ENCODE measurements at places on chromosomes 1 and 21.

DNA sequence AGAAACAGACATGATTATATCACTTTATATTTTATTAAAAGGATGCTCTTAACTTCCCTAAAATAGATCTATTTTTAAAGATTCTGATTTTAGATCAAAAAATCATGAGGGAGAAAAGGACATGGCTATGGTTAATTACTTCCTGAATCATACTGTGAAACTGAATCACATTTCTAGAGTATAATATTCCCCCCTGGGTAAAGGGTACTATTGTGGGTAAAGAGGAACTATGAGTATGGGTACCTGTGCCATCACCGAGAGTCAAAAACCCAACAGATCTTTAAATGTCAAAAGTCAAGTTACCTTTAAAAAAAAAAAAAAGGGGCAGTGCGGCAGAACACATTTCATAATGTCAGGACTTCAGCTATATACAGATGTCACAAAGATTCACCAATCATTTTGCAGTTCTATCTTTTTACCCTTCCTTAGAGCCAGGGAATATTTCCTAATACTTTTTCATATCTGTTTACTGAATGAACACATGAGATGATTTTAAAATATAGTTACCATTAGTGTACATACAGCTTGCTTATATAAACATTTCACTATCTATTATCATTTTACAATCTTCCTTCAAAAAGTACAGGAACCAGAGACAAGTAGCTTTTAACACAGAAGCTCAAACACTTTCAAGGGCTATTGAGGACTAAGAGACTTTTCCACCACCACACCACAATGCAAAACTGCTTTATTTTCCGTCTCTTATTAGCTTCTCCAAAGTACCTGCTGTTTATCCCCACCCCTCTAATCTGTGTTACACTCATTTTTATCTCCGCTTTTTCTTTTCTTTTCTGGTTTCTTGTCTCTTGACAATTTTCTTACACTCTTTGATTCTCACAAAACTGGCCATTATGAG lies 45.0 kb downstream of the EVI5 start:
- no peak for ATAC-seq

DNA sequence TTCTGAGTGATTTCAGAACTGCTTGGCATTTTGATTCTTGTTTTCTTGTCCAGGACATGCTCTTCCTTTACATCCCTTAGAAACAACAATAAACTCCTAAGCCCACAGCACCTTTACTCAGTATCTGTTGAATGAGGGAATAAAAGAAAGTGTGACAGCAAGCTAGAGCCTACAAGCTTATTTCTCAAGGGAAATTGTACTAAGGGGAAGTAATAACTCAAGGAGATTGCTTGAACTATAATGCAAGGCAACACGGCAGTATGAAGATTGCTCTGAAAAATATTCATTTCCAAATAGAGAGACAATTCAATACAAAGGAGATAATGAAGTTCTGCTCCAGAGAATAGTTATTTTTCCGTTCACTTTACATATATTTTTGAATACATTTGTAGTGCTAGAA lies 6.5 kb downstream of the OR6P1 start:
- no peak for ATAC-seq

DNA sequence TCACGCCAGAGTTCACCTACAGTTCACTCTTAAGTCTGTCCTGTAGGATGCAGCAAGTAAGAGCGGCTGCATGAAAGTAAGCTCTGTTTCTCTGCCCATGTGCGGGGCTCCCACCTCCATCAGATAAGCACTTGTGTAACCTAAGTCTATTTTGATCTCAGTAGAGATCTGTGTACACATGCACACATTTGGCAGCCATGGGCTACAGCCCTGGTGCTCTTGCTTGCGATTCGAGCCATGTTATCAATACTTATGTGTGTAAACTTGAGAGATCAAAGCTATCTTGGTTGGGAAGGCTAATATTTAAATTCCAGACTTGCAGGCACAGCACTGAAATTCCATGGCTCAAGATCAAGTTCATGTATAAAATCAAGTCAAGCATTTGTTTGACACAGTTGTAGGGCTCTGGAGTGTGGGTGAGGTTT lies 244.7 kb upstream of the FGGY start:
- no peak for ATAC-seq

- no peak for ATAC-seq
Measured at GRCh38 chr1:208410409-208410808, 166.2 kb upstream of the PLXNA2 start.

GRCh38 chr1:54245501-54245900 lies 45.5 kb downstream of the MRPL37 start:
- no peak for ATAC-seq

DNA sequence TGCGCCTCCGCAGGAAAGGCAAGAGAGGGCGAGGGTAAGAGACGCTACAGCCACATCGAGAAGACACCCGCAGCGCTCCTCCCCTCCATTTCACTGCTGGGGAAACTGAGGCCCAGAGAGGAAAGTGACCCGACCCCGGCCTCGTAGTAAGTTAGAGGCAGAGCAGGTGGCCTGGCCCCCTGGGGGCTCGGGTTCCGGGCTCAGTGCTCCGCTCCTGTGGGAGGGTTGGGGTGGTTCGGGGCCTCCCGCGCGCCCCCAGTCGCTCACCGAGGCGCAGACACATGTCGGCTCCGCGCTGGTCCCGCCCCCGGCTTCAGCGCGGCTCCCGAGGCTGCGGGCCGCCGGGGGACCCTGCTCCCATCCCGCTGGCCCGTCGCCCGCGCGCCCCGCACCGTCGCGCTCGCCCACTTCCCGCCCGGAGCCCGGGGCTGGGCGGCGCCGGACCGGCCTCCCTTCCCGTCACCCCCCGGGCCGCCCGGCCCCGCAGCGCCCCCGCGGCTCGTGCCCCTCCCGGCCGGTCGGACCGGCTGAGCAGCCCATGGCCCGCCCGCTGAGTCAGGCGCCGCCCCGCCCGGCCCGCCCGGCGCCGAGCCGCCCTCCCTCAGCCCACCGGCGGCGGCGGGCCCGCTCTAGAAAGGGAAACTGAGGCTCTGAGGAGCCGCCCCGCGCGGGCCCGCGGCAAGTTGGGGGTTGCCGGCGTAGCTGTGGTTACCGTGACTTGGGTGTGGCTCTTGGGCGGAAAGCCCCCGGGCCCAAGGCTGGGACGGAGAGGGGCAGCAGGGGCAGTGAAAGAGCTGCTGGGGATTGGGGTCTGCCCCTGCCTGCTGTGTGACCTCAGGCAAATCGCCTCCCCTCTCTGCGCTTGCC lies at the start of gene TMEM54:
Gene TMEM54 (minus strand): TSS at position 434 of the 867 bp plus-strand sequence. CDS start 151 bp downstream, at position 283.
- peak; percentile 56 for ATAC-seq

- ATAC-seq: no peak
Measured at GRCh38 chr1:111958851-111959250, 30.6 kb downstream of the KCND3 start.
